NCI-H1930 (cell line): ENCODE measurements at places on chromosomes 2 and 18.

- DNase-seq, result no peak
These were observed 41.8 kb downstream of the SNED1 start for GRCh38 chr2:241040081-241040803.

GRCh38 chr2:97662895-97663625, 784 bp downstream of the ACTR1B start:
- no peak for DNase-seq

GRCh38 chr2:51032751-51033330, 909 bp upstream of the NRXN1 start:
- DNase-seq, result no peak

DNA sequence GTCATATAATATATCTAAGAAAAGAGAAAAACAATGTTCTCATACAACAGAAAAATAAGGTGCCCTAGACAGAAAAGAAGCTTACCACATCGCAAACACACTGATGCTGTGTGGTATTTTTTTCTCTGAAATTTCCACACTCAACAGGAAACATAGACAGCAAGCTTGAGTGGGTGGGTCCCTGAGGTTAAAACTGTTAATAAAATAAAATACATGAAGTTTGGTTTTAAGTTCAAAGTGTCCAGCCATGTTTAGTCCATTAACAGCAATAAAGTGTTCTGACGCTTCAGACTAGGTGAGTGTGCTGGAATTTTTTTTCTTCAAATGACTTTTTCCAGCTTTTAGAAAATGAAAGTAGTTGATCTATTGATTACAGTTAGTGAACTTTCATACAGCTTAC, 83.3 kb upstream of the EPB41L5 start:
- DNase-seq, result no peak

DNA sequence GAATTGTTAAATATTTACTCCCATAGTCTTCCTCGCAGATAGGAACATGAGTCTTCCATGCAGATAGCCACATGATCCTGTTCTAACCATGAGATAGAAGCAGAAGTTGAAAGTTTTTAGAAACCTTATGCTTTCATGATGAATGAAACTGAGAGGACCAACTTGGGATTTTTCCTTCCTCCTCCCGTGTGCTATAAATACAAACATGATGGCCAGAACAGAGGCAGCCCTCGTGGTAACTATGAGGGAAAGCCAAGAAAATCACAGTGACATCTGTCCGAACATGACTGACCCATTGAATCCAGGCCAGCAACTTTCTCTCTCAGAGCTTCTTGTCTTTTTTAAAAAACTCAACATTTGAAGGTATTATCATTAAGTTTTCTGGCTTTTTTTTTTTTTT, 78.5 kb downstream of the ACAA2 start:
- no peak for DNase-seq

- no peak for DNase-seq
These were observed 250.9 kb downstream of the PTH2R start for GRCh38 chr2:208657468-208657867.
